Stimulated activated CD4-positive, alpha-beta T cell treated with anti-CD3 and anti-CD28 coated beads, Interleukin-1b, Interleukin-23, amount 100 ng/mL, for 1 hour (primary cell): ENCODE measurements at places on chromosomes 2 and 18.

GRCh38 chr2:120012363-120012762 lies 514 bp upstream of the EPB41L5 start:
- DNase-seq, result no peak

DNA sequence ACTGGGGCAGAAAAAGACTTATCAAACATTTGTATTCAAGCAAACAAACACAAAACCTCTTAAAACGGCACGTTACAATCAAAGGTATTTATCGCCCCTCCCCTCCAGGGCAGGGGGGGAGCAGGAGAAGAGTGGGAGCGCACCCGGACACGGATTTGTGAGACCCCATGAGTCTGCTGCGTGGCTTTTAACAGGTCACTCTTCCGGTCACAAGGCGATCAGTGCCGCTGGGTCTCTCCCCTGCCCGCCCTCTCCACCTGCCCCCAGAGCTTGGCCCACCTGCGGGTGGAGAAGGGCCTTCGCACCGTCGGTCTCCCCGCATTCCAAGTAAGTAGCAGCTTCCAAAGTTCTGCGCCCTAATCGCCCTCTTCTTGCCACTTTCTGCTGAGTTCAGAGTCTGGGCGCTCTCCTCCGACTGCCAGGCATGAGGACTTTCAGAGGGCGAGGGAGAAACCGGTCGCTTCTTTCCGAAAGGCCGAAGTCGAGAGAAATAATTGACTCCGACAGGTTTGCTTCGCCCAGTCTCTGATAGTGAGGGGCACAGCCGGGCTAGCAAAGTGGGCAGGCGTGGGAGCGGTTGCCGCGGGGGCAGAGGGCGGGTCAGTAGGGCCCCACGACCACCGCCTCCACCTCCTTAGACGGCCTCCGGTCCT lies 800 bp downstream of the RPRM start:
- DNase-seq, result no peak

GRCh38 chr2:54523324-54523959 lies 67.3 kb downstream of the SPTBN1 start:
- DNase-seq, result no peak

- DNase-seq, result no peak
Measured at GRCh38 chr2:84855731-84856130, 25.2 kb downstream of the TRABD2A start.

GRCh38 chr2:229731916-229732315 lies 17.6 kb upstream of the DNER start:
- no peak for DNase-seq
